Caki2 (cell line): ENCODE measurements at places on chromosomes 11 and 22. TPM values are rescaled to one million over a fixed set of nuclear protein-coding genes. Genes with fewer than 3 reads are reported as not detected.

The PGA3 gene
- total RNA-seq = not detected in 2 replicates

The CCDC87 gene
- total RNA-seq = 0.41 and 0.61 TPM in 2 replicates

The NAALAD2 gene
- total RNA-seq = not detected in 2 replicates

The NXPE1 gene
- total RNA-seq = not detected in 2 replicates

The CD3E gene
- total RNA-seq = not detected in 2 replicates

The OR51B2 gene
- total RNA-seq = not detected in 2 replicates

The ASPHD2 gene
- total RNA-seq = 2.3 and 3.1 TPM in 2 replicates

DNA sequence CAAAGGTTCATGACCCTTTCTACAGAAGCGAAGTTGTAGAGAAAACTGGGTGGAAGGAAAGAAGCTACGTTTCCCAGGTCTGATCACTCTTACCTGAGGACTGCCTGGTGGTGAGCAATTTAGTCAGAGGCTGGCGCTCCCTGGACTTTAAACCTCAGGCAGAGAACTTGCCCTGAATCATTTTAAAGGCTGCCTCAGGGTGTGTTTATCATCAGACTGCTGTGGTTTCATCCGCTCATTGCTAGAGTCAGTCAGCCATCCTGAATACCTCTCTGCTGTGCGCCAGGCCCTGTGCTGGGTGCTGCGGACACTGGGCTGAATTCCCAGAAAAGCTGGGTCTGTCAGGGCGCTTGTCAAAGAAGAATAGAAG is 2.7 kb downstream of the DTX4 start:
- peak; percentile 22 for DNase-seq

DNA sequence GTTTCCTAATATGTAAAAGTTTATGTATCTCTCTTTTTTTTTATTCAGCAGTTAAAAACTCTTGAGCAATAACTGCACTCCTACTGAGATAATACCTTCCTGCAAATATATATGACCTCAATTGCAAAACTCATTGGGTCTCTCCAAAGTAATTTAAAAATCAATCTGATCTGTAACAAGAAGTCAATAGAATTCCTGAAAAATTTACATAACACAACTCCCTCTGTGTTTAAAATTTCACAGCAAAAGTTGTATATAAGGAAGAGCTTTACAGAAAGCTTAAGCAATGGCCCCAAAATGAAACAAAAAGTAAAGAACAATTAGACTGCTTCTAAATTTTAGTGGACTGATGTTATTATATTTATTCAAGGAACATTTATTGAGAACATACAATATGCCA is 313.4 kb downstream of the DLG2 start:
- DNase-seq = no peak

DNA sequence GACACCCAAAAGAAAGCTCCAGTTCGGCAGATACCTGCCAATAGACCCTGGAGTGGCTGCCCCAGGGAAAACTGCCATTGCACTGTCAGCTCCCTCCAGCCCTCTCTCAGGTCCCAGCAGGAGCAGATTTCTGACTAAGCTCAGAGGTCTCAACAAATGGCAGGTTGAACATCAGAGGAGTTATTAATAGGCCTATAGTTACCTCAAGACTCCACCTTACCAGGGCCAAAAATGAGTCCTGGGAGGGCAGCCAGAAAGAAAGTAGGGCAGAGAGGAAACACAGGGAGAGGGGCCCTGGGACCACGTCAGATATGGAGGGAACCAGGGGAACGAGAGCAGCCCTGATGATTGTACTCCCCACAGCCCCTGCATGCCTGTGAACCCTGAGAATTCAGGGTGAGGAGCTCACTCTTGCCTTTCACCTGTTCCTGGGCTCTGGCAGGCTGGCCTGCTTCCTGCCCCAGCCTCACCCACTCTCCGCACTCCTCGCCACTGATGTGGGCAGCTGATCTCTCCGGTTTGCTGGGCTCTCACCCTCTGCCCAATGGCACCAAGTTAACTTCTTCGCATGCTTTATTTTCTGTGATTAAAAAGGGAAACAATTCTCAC is 4.3 kb upstream of the RGL4 start:
- DNase-seq = no peak

- no peak for DNase-seq
Observed at GRCh38 chr22:30538280-30538679, 8.3 kb downstream of the SEC14L6 start.

GRCh38 chr11:111408789-111409727 is 30.0 kb upstream of the POU2AF1 start:
- no peak for DNase-seq

- DNase-seq = no peak
Observed at GRCh38 chr11:67648140-67648795, 2.3 kb downstream of the ACY3 start.

DNA sequence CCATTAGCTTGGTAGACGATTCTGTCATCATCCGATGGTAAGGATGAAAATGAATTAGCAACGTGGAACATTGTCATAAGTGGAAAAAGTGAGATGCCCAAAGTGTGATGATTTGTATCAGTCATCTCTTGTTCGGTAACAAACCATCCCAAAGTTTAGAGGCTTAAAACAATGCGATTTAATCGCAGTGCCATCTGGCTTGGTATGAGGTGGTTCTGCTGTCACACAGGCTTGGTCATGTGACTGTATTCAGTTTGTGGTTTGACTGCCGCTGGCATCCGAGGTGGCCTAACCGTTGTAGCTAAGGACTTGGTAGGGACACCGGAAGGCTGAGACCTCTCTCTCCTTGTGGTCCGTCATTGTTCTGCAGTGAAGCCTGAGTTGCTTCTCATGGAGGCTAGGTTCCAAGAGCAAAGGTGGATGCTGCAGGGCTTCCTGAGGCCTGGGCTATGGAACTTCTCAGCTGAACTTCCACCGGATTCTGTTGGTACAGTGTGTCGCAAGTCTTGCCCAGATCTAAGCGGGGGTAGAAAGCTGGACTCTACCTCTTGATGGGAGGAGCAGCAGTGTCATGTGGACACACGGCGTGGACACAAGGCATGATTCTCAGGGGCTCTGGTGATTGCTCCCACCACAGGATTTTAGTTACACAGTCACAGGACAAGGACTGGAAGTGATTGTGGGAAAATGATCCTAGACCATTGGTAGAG is 36.3 kb downstream of the BCR start:
- no peak for DNase-seq

DNA sequence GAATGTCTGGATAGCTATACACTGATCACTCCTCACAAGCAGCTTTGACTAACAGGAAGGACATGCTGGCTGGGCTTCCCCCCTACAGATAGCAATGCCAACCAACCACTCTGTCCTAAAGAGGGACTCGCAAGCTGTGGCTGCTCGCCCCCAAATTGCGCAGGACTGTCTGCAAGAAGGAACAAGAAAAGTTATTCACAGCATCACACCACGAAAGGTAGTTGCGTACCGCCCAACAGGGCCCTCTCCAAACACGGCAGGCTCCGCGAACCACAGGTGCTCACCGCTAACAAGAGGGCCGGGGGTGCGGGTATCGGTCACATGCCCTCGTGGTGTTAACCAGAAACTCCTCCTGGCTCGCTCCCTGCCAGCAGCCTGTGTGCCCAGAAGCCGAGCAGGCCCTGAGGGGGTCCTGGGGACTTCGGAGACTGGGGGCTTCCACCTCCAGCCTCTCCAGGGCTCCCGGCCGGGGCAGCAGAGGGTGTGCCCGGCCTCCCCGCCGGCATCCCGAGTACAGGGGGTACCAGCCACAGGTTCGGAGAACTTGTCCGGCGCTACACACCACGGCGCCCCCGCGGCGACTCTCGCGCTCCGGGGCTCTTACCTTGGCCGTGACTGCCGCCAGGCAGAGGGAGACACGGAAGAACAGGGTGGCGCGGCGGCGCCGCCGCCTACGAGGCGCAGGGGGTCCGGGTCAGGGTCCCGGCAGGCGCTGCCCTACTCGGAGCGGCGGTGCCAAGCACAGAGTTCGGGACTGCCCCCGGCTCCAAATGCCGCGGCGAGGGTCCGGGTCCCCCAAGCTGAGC is 682 bp downstream of the LARGE1 start:
- DNase-seq = peak; percentile 29

DNA sequence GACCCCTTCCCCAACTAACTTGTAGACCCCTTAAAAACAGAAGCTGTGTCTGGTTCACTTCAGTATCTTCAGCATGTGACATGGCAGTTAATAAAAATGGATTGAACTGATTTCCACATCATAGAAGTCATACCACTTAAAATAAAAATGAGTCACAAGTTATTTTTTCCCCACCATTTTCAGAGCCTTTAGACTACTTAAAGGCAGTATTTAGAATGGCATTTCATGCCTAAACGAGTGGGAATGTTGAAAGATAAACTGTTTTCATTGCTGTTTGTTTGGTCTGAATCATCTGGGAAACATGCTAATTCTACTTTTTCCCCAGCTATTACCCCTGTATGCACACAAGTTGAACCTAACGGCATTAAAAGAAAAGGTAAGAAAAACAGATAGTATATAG is 324.0 kb downstream of the RAB38 start:
- DNase-seq = no peak

DNA sequence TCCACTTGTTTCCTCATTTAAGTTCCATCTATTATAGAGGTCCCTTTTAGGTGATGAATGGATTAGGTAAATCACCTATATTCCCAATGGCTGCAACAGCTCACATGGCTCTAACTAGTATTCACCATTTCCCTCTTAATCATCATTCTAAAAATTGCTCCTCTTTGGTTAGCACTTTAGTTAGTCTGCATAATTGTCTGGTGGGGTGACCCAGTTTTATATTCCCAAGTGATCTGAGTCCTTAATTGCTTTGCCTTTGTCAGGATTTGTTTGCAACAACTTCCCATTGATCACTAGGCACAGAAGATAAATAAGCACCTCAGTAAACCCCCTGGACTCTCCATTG is 395.2 kb downstream of the RAB38 start:
- no peak for DNase-seq

- DNase-seq = no peak
Observed at GRCh38 chr11:43567396-43567975, 113.1 kb upstream of the HSD17B12 start.

- no peak for DNase-seq
Observed at GRCh38 chr11:118366287-118366686, 6.9 kb downstream of the UBE4A start.

DNA sequence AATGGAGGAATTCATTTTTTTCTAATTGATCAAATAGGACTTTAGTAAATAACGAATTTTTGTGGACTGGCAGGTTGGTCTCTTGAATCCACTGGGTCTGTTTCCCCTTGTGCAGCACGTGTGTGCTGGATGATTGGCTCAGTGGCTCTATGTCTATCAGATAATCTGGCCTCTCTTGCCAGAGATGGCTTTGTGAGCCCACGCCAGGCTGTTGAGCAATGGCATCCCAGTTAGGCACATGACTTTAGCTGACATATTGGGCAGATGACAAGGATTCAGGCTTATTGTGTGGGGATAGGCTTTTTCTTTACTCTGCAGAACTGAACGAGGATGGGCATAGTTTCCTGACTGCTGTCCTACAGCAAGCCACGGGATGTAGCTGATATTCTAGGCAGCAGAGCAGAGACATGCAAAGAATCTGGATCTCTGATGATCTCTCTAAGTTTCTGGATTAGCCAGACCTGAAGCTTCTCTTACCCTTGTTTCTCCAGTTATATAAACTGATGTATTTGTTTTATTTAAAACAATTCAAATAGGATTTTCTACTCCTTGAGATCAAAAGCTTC is 144.9 kb downstream of the ARHGAP42 start:
- peak; percentile 25 for DNase-seq

DNA sequence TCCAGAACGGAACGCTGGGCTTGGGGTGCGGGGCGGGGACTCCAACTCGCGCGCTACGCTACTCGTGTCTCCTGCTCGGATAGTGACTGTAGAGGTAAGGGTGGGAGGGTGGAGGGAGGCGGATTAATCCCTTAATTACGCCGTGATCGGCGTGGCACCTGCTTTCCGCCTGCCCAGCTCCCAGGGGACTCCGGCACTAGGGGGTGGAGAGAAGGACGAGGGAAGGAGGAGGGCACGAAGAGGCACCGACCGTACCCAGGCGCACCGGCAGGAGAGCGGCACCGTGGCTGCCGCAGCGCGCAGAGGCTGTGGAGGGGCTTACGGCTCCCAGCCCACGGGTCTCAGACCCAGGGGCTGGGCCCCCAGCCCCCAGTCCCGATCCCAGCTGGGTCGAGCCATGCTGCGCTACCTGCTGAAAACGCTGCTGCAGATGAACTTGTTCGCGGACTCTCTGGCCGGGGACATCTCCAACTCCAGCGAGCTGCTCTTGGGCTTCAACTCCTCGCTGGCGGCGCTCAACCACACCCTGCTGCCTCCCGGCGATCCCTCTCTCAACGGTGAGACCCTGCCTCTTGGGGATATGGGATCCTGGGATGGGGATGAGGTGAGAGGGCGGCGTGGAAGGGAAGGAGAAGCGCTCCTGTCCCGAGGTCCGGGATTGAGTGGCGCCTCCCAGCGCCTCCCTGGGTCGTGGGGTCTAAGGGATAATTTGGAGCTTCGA is at the start of gene ROBO3:
Gene ROBO3, plus strand, starts transcription at position 252 of the 721 bp plus-strand sequence. Its CDS starts 146 bp downstream, at position 398.
- DNase-seq = no peak

- DNase-seq = no peak
Observed at GRCh38 chr11:126194121-126194543, 17.3 kb downstream of the RPUSD4 start.

DNA sequence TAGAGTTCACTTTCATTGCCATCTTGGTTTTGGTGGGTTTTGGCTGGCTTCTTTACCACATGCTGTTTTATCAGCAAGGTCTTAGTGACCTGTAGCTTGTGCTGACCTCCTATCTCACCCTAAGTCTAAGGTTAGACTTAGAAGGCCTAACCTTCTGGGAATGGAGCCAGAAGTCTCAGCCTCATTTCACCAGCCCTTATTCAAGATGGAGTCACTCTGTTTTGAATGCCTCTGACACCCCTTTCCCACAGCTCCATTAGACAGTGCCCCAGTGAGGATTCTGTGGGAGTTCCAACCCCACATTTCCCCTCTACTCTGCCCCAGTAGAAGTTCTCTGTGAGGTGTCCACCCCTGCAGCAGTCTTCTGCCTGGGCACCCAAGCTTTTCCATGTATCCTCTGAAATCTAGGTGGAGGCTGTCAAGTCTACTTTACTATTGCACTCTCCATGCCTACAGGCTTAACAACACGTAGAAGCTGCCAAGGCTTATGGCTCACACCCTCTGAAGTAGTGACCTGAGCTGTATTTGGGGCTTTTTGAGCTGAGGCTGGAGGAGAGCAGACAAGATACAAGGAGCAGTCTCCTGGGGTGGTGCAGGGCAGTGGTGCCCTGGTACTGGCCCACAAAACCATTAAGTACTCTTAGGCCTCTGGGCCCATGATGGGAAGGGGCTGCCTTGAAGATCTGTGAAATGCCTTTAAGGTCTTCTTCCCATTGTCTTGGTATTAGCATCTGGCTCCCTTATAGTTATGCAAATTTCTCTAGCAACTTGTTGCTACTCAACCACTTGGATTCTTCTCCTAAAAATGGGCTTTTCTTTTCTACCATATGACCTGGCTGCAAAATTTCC is 65.9 kb upstream of the SC5D start:
- no peak for DNase-seq

DNA sequence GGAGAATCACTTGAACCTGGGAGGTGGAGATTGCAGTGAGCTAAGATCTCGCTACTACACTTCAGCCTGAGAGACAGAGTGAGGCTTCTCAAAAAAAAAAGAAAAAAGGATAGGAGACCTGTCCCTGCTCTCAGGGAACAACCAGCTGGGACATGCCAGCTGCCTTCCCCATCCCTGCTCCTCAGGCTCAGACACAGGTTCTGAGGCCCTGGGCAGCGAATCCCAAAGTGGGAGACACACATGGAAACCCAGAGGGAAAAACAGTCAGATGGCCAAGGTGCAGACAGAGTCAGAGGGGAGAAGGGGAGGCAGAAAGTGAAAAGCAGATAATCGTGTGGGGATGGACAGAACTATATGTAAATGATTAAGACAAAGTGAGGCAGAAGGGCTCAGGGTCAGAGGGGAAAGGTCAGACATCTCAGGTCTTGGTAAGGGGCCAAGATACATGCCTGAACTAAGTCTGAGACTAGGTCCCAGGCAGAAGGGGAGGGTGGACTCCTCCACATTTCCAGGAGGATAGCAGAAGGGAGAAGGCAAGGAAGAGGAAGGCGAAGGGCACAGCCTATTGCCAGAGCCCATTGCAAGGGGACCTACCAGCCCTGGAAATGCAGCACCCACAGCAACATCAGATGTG is 14.2 kb downstream of the STARD10 start:
- no peak for DNase-seq
